ENCODE measurements at places on chromosomes 7 and 10.

DNA sequence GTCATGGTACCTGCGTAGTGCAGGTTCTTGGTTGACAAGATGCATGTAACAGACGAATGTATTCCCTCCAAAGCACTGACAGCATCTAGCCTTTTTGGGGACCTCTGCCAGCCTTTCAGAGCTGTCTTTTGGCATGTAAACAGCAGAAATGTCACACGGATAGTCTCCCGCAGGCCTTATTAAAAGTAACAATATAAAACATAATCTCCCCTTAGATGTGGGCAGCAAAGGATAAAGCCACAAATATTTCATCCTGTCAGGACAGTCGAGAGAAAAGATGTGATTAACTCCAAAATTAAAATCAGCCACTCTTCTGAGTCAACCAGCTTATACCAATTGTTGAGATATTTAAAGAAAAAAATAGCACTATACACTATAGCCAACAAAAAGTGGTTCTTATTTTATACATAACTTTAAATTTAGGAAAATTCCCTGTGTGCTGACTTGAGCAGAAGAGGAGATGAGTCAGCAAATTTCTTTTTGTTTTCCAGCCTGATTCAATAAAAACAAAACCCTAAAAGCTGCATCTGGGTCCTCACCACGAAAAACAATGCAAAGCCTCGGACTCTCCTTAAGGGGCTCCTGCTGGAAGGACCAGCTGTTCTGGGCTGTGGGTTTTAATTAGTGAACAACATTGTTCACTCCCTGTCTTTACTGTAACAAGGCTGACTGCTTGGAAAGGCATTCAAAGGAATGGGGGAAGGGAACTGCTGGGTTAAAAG is 240.2 kb downstream of the ADAM12 start:
- DNase-seq: no peak

- no peak for DNase-seq
Observed at GRCh38 chr7:83148776-83149175, 13.9 kb downstream of the PCLO start.

- DNase-seq: peak; percentile 1
Observed at GRCh38 chr10:21138769-21139340, 241.7 kb upstream of the NEBL start.

DNA sequence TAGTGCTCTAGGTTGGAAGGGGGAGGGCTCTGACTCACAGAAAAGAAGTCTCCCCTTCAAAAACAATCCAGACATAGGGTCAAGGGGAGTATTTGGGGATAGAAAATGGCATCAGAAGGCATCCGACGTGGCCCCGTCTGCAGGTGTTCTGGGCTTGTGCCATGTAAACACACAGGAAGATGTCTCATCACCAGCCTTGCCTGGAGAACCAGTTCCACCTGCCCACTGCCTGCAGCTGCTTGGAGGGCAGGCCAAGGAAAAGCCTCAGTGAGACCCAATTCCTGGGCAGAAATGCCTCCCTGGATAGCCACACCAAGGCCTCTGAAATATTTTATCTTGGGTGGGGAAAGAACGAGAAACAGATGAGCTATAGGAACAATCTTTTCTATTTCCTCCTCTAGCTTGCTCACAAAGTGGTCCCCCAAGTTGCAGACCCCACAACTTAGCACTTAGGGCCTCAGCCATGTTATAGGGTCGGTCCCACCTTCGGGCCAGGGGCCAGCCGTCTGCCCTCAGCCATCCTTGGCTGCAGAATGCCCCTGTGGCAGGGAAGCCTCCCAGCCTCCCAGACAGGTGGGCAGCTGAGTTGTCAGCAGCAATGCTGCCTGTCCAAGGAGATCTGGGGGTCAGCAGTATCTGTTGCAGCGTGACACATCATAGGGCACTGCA is 54.3 kb upstream of the ECHDC3 start:
- no peak for DNase-seq

GRCh38 chr10:48771234-48771633 is 86.6 kb downstream of the WDFY4 start:
- no peak for DNase-seq

GRCh38 chr10:133397938-133398337 is 4.0 kb downstream of the MTG1 start:
- no peak for DNase-seq

DNA sequence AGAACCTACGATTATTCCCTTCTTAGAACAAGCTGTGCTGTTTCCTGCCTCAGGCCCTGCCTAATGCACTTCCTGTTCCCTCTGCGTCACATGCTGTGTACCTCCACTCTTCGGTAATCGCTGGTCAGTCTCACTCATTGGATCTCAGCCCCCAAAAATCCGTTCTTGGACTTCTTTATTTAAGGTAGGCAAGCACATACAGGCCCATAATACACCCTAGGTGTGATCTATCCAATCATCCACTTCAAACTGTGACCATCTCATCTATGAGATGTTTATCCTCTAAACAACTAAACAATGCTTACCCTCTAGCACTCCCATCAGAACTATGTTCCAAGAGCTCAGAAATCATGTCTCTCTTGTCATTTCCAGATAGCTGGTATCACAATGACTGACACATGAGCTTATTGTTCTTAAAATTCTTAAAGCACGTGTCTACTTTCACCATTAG is 83.9 kb downstream of the CADPS2 start:
- DNase-seq: peak; percentile 9

DNA sequence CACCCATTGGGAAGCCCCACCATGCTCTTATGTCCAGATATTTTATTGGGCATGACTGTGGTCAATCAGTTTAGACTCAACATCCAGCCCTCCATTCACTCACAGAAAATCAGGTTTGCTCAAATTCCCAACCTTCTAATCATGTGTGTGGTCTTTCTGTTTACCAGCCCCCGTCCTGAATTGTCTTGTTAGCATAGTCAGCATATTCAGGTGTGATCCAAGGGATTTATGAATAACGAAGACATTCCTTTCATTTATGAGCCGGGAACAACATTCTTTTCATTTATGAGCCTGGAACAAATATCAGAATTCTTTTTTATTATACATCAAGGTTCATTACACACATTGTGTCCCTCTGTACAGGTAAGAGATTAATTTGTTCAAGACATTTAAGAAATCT is 376.3 kb upstream of the POM121L12 start:
- DNase-seq: no peak

DNA sequence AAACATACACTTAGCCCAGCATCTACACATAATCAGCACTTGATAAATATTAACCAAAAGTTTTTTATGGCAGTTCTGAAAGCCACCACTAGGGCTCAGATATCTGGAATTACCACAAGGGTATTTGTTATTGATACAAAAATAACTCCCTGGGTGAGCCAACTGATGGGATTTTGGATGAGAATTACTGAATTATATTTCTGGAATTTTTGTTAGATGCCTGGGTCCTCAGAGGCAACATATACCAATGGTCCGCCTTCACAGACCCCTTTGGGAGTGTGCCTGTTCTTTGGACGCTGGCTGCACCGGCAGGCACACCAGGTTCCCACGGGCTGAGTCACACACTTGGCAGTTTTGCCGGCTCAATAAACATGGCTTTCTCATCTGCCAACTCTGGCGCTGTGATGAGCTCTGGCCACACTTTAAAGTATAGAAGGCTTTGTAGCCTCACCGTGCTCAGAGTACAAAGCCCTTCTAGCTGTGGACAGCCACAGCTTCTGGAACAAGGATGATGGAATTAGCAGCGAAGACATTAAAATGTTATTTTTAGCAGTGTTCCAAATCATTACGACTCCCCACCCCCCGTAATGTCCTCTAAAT is 24.5 kb upstream of the EEPD1 start:
- DNase-seq: no peak

GRCh38 chr7:22653951-22654350 is 73.0 kb upstream of the IL6 start:
- DNase-seq: peak; percentile 43

DNA sequence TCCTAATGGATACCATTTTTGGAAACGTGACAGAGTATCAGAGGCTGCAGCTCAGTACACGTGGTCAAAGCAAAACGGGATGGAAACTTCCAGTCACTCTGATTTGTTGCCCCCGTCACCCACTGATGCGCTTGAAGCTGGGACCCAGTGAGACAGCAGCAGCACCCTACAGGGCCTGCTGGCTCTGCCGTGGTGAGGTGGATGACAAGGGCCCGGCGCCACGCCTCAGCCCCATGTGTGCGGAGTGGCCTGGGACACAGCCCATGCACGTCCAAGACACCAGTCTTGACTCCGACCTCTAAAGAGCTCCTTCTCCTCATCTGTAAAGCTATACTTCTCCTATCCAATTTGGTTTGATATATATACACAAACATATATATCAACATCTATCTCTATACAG is 39.0 kb downstream of the CLEC2L start:
- no peak for DNase-seq

DNA sequence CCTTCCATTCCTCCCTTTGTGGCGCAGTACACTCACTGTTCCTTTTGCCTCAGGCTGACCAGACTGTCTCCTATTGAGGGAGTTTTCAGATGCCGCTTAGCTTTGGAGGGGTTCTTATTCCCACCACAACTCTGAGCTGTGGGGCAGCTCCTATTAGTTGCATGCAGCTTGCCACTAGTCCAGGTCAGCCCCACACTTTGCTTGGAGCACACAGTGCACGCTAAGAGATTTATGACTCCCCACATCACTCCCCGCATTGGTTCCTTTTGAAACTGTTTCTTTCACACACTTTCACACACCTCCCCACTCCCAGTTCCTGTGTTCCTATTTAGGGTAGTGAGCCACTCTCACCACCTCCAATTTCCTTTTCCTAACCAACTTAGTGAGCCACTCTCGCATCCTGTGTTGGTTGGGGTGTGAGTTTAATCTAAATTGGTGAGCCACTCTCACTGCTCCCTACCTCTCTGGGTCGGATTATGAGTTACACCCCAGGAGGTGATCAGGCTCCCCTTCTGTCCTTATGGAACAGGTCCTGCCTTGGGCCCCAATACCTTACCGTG is 10.4 kb upstream of the ZNF485 start:
- DNase-seq: no peak

GRCh38 chr10:113087165-113088029 is 137.3 kb downstream of the TCF7L2 start:
- no peak for DNase-seq

Data from NCI-H1436 treated with DMSO at 0.1 percent for 48 hours (cell line).